ENCODE measurements at places on chromosomes 16 and 17. TPM values are rescaled to one million over a fixed set of nuclear protein-coding genes. Genes with fewer than 3 reads are reported as not detected.
A peak's percentile ranks its signal among the peaks of the same experiment; 100 is the strongest.

The CBLN1 gene
- total RNA-seq, result 0.32 TPM

The LPCAT2 gene
- 5.1 TPM for total RNA-seq

DNA sequence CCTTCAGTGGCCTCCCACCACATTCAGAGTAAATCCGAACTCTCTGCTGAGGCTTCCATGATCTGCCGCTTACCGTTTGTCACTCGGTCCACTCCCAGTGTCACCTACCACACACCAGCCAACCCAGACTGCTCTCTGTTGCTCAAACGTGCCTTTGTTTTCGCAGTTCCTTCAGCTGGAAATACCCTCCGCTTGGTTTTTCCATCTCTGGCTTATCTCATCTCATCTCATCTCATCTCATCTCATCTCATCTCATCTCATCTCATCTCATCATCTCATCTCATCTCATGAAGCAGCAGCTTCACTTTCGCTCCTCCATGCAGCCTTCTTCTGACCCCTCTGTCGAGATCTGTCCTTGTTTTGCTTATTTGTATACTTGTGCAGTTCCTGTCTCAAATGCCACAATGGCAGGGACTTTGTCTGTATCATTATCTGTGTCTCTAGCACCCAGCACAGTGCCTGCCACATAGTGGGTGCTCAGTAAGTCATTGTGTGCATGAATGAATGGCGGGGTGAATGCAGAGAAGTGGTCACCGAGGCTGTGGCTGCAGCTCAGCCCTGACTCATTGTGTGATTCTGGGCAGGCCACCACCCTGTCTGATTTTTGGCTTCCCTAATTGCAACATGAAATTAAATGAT is 3.8 kb upstream of the SNX20 start:
- H3K36me3 ChIP-seq, result no peaks in the 10 kb centered on the region
- H3K4me1 ChIP-seq, result peaks cover 6% of the 10 kb centered on the region
- peak overlapping the region; percentile 85 for H3K27ac ChIP-seq
- no peak for DNase-seq
- H3K27me3 ChIP-seq, result no peaks in the 10 kb centered on the region

GRCh38 chr16:3190949-3191353 is 2.9 kb downstream of the OR1F1 start:
- H3K27me3 ChIP-seq, result peaks cover 96% of the 10 kb centered on the region
- H3K36me3 ChIP-seq, result no peaks in the 10 kb centered on the region
- no peak overlapping the region for H3K4me3 ChIP-seq
- DNase-seq, result no peak

GRCh38 chr17:42414704-42415409 is 8.2 kb downstream of the CAVIN1 start:
- H3K27ac ChIP-seq, result peak overlapping the region; percentile 85
- DNase-seq, result peak; percentile 52
- H3K27me3 ChIP-seq, result no peaks in the 10 kb centered on the region
- H3K4me1 ChIP-seq, result peaks cover 91% of the 10 kb centered on the region
- H3K4me3 ChIP-seq, result peak overlapping the region; percentile 30

- H3K27ac ChIP-seq, result no peak overlapping the region
- H3K4me3 ChIP-seq, result no peak overlapping the region
- no peaks in the 10 kb centered on the region for H3K27me3 ChIP-seq
Observed at GRCh38 chr17:13320046-13320785, 281.5 kb downstream of the HS3ST3A1 start.

DNA sequence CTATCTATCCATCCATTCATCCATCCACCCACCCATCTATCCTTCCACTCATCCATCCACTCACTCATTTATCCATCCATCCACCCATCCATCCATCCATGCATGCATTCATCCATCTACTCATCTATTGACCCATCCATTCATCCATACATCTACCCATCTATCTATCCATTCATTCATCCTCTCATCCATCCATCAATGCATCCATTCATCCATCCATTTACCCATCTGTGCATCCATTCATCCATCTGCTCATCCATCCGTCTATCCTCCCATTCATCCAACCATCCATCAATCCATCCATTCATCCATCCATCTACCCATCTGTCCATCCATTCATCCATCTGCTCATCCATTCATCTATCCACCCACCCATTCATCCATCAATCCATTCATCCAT is 224.5 kb upstream of the MAF start:
- H3K27ac ChIP-seq, result no peak overlapping the region
- no peak for DNase-seq
- no peaks in the 10 kb centered on the region for H3K27me3 ChIP-seq
- no peaks in the 10 kb centered on the region for H3K36me3 ChIP-seq
- no peaks in the 10 kb centered on the region for H3K4me1 ChIP-seq
